ENCODE measurements at places on chromosomes 6 and 20.

DNA sequence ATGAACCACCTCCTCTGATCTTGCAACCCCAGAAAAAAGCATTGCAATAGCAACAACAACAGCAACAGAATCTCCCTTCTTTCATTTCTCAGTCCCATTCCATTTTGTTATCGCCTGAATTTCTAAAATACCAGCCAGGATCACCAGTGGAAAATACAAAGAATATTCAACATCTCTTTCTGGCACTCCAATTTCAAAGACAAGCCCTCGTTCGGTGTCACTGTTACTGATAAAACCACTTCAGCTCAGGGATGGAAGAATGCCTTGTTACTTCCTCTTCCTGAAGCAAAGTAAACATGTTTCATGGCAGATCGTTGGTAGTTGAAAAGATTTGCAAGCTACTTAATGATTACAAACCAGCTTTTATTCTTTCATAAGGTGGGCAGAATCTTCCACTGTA lies 94.0 kb upstream of the SPTLC3 start:
- no peak for DNase-seq

- DNase-seq = no peak
Measured at GRCh38 chr6:15475872-15476271, 187.0 kb downstream of the DTNBP1 start.

DNA sequence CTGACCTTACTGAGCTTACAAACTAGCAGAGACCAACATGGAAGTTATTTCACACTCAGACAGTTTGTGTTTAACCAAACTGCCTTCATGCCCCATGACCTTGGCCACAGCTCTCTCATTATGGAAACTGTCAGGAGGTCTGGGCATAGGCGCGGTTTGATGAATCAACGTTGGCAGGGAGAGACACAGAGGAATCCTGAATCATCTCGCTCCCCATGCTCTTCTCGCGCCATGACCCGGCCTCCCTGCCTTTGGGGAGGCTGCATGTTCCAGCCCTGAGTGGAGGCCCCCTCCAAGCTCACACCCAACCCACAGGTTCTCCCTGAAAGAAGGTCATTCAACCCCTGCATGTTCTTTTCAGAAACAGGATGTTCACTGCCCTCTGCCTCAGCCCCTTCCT lies 15.9 kb upstream of the GDAP1L1 start:
- no peak for DNase-seq

GRCh38 chr6:14002176-14002947 lies 77.6 kb downstream of the RNF182 start:
- DNase-seq = no peak

GRCh38 chr6:37987559-37987958 lies 168.0 kb downstream of the ZFAND3 start:
- DNase-seq = no peak

DNA sequence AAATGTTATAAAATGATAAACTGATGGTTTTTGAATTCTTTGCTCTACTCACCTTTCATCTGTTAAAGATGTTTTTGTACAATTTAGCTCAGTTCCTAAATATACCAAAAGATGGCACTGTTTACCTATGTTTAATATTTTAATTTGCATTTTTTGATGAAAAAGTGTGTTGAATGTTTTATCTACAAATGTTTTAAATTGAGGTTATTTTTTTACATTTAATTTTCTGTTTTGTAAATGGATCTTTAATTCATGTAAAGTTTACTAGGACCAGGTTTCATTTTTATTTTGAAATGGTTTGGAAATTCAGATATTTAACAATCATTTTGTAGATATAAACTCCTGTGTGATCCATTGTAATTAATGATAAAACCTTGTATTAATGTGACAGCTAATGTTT lies 30.0 kb downstream of the CDKAL1 start:
- DNase-seq = no peak

DNA sequence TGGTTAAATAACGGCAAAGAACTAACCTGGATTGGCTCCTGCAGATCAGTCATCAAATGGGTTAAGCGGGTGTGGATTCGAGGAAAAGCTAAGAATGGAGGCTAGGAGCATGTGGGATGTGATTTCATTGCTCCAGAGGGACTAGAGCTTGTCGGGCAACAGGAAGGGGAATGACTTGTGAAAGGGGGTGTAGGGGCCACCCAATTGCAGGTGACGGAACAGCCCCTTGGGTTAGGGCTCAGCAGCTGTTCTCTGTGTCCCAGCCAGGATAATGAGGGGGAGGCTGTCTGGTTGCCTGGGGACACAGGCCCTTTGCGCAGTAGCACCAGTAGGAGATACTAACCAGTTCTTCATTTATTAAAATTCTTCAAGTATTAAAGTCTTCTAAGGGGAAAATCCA lies 25.0 kb upstream of the MRPS18A start:
- DNase-seq = no peak

DNA sequence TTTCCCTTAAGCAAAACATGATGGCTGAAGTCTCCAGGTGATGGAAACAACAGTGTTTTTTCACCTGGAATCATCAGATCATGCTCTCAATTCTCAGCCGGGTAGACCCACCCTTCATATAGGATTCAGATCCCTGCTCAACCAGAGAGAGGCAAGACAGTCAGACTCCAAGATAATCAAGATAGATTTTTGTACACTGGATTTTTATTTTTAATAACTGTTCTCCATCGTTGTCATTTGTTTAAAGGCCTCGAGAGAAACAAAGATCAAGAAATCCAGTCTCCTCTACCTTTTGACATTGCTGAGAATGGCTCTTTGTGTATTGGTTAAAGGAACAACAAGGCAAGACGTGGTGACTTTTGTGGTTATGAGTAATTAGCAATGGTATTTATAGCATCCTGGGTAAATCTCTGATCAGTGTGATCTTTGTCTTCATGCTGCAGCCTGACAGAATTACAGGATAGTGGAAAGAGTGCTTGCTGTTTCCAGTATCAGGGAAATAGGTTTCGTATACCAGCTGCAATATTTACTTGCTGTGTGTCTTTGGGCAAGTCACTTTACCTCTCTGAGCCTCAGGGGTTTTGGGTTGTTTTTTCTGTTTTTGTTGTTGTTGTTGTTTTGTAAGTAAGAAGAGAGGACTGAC lies 29.9 kb downstream of the ID4 start:
- no peak for DNase-seq
